Activated CD4-positive, alpha-beta T cell treated with anti-CD3 and anti-CD28 coated beads, Interleukin-2, amount 50 U/mL, for 16 hours (primary cell): ENCODE measurements at places on chromosomes 1 and 21.
A peak's percentile ranks its signal among the peaks of the same experiment; 100 is the strongest.

DNA sequence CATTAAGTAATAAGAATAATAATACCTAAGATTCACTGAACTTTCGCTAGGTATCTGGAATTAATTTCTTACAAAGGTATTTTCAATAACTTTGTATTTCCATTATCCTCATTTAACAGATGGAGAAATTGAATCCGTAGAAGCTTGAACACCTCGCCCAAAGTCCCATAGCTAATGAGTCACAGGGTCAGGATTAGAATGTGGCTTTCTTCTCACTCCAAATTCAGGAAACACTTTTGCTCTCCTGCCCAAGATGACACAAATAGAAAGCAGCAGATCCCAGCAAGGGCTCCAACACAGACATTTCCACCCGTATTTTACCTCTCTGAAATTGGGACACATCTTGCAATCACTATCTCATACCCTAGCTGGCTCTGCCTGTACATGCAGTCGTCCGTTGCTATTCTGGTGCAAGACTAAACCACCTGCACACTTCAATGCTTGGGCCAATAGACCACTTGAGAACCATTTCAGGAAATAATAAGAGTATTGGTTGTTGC is 125.9 kb upstream of the GREM2 start:
- DNase-seq = no peak

- DNase-seq = no peak
These were observed 92.0 kb downstream of the CNIH3 start for GRCh38 chr1:224707843-224708725.

- DNase-seq = no peak
These were observed 196.7 kb upstream of the DAB1 start for GRCh38 chr1:57620605-57621004.

GRCh38 chr1:116537040-116537831 is 33.6 kb downstream of the CD58 start:
- no peak for DNase-seq

DNA sequence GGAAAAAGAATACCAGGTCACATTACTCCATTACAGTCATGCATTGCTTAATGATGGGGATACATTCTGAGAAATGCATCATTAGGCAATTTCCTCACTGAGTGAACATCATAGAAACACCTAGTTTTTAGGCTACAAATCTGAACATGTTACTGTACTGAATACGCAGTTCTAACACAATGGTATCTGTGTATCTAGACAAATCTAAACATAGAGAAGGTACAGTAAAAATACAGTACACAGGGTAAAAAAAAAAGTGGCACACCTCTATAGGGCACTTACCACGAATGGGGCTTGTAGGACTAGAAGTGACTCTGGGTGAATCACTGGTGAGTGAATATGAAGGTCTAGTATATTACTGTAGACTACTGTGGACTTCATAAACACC is 115.7 kb downstream of the AKT3 start:
- peak; percentile 6 for DNase-seq

GRCh38 chr1:104720741-104721140 is 971.0 kb downstream of the AMY1C start:
- no peak for DNase-seq

DNA sequence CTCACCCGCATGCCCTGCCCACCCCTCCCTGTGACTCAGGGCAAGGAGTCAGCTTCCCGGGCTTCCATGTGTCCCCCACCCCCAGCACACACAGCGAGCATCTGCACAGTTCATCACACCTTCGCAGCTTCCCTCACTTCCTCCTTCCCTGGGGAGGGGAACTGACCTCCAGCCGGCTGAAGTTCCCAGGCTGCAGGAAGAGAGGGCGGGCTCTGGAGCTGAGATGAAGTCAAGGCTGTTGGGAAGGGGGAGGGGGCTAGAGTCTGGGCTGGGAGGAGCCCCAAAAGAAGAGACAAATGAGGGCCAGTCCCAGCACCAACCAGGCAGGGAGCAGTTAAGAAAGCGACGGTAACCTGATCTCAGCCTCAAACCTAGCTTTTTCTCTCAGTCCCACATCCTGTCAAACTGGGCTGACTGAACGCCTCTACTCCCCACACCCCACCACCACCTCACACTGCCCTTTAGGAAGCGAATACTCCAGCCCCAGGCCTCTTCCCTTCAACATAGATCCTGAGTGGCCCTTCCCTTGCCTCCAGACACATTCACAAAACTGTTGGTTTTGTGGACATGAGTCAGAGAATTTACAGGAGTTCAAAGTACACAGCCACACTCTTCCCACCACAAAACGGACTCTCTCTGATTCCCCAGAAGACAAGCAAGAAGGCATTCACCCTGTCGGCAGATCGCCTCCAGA is 1.8 kb downstream of the RHOC start:
- DNase-seq = peak; percentile 76

DNA sequence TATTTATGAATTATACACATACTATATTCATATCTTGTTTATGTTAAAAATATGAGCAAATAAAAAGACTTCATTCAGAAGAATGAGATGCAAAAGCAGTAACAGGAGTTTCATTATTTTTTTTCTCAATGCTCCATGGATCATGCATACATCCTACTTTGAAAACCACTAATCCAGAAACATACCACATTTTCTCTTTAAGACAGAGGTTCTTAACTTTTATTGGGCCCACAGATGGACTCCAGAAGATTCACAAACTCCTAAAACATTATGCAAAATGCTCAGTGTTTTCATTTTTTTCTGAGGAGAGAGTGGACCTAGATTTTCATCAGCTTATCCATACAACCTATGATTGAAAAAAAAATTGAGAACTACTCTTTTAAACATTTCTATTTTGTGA is 227.8 kb downstream of the DNM3 start:
- DNase-seq = no peak

DNA sequence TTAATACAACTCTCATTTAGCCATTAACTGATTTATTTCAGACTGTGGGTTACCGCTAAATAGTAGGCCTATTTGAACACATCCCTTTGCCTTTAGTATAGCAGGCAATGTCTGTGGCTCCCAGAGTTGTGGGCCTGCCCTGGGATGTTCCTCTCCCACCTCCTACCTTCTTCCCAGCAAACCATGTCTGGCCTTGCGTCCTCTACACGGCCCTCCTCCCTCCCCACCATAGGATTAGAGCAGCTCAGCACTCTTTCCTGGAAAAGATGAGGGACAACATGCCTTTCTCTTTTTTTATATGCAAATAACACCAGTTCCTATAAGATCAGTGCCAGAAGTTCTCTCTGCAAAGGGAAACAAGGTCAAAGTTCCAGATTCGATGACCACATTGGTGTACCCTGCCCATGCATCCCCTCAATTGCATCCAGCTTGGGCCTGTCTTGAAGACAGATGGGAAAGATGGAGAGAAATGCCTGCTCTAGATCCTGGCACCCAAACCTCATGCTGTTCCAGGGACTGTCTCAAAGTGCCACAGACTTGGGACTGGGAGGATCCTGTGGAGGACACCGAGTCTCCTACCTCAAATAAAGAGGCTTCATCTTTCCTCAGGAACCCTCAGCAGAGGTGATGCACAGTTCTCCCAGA is 57.2 kb downstream of the CD46 start:
- DNase-seq = no peak

GRCh38 chr1:17569200-17570139 is 30.0 kb downstream of the ARHGEF10L start:
- no peak for DNase-seq

DNA sequence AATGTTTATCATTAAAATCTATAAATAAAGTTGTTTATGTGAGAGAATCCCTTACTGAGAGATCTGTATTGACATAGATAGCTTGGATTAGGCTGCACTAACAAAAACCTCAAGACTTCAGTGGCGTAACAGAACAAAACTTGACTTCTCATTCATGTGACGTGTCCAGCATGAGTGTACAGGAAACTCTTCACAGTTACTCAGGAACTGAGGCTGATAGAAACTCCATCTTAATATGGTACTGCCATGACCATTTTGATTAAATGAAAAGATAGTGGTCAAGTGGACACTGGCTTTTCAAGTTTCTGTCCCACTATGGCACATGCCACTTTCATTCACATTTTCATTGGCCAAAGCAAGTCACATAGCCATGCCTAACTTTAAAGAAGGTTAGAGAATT is 3.7 kb downstream of the ST3GAL3 start:
- DNase-seq = peak; percentile 13

GRCh38 chr1:112904071-112904830 is 51.7 kb downstream of the SLC16A1 start:
- peak; percentile 85 for DNase-seq

GRCh38 chr21:39645331-39645730 is 32.6 kb downstream of the B3GALT5 start:
- no peak for DNase-seq

DNA sequence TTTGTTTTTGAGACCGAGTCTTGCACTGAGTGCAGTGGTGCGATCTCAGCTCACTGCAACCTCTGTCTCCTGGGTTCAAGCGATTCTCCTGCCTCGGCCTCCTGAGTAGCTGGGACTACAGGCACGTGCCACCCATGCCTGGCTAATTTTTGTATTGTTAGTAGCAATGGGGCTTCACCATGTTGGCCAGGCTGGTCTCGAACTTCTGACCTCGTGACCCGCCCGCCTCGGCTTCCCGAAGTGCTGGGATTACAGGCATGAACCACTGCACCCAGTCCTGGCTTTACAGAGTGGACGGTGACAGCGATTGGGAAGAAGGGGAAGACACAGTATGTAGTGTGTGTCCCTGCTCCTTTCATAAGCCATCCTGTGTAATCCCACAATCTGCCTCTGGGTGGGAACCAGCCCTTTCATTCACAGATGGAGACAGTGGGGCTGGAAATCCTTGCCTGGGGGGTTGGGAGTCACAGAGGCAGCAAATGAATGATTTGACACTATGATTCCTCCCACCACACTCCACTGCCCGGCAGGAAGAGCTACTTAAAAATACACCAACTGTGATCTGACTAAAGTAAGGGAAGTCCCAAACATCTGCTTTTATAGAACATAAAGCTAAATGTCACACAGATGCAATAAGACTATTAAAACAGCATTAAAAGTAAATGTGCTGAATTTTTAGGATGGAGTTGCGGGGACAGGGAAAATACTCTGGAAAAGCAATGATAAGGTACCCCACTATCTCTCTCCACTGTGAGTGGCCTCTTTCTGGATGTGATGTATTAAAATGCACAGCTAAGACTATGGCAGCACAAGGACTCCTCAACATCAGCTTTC is 4.5 kb downstream of the PARP1 start:
- DNase-seq = no peak

GRCh38 chr21:34034369-34035014 is 38.9 kb upstream of the MRPS6 start:
- DNase-seq = no peak

DNA sequence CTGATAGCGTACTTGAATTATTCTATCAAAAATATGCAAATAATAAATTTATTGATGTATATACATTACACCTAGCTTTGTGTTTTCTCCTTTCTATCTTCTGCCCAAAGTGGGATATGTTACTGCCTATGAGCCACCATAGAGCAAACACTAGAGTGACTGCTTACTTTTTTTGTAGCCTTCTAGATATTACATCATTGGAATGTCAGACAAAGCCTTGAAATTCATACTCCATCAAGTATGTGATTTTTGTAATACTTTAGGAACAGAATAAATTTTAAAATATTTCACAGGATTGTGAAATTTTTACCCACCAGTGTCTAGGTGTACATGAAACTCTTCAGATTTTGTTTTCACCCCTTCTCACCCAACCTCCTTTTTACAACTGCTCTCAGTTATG is 787.6 kb downstream of the USP25 start:
- no peak for DNase-seq

DNA sequence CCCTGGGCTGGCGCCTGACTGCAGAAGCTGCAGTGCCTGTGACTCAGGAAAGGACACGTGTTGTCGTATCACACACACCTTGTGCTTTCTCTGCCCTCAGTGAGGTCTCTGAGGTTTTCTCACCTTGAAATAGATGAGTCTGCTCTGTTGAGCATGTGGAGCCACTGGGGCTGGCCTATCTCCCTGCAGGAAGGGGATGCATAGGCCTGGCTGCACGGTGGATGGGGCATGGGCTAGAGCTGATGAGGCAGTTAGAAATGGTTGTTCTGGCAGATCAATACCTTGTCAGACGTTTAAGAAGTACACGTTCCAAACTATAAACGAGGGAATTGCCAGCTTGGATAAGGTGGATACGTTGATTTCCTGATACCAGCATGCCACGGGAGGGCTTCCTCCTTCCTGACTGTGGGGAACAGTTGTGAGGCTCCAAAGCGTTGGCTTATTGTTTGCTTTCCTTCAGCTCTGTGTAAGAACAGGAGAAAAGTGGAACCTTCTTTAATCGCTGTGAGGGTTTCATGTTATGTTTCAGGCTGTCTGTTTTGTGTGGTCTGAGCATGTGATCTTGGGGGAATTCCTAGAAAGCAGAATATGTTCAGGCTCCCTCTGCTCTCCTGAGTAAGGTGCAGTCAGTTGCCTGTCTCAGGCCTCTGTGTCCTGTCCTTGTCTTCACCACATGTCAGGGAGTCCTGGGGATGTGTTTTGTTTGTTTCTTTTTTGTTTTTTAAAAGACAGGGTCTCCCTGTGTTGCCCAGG is 44.8 kb downstream of the PCNT start:
- DNase-seq = peak; percentile 74

DNA sequence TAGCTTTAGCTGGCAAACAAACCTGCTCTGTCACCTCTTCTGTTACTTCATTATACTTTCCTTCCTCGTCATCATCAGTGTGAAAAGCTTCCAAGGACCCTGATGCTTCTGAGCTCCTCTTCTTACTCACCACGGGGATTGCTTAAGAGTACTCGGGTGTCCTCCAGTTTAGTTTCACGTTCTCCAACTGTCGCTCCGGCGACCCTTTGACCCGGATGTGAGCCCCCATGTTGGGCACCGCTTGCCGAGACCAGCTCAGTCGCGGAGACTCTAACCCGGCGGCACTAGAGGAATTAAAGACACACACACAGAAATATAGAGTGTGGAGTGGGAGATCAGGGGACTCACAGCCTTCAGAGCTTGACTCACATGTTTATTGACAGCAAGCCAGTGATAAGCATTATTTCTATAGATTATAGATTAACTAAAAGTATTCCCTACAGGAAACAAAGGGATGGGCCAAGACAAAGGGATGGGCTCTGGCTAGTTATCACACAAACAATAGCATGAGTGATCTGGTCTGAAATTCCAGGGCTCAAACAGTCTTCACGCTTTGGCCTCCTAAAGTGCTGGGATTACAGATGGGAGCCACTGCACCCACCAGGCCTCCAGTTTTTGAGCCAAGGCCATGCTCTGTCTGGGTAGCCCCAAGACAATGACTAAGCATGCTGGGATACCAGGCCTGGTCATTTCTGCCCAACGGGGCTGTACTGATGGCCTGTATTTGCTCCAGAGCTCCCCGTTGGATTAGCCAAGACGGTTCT is 30.1 kb upstream of the ENO1 start:
- no peak for DNase-seq
